Endothelial cell of umbilical vein (primary cell): ENCODE measurements at places on chromosomes 4 and X. TPM values are rescaled to one million over a fixed set of nuclear protein-coding genes. Genes with fewer than 3 reads are reported as not detected.

GRCh38 chrX:30935985-30936384 lies 46.9 kb upstream of the TAB3 start:
- H3K27me3 ChIP-seq, result no peaks in the 10 kb centered on the region
- no peaks in the 10 kb centered on the region for H3K36me3 ChIP-seq
- DNase-seq, result peak; percentile 6
- no peak overlapping the region for H3K27ac ChIP-seq
- no peaks in the 10 kb centered on the region for H3K4me1 ChIP-seq
- no peak overlapping the region for H3K4me3 ChIP-seq

- H3K4me3 ChIP-seq, result no peak overlapping the region
- no peaks in the 10 kb centered on the region for H3K27me3 ChIP-seq
- no peaks in the 10 kb centered on the region for H3K36me3 ChIP-seq
- DNase-seq, result no peak
Measured at GRCh38 chrX:18537068-18537467, 111.7 kb downstream of the CDKL5 start.

GRCh38 chr4:103895876-103896465 lies 176.2 kb upstream of the TACR3 start:
- no peak overlapping the region for H3K27ac ChIP-seq
- no peaks in the 10 kb centered on the region for H3K36me3 ChIP-seq
- H3K4me3 ChIP-seq, result no peak overlapping the region
- H3K27me3 ChIP-seq, result no peaks in the 10 kb centered on the region
- no peaks in the 10 kb centered on the region for H3K4me1 ChIP-seq

DNA sequence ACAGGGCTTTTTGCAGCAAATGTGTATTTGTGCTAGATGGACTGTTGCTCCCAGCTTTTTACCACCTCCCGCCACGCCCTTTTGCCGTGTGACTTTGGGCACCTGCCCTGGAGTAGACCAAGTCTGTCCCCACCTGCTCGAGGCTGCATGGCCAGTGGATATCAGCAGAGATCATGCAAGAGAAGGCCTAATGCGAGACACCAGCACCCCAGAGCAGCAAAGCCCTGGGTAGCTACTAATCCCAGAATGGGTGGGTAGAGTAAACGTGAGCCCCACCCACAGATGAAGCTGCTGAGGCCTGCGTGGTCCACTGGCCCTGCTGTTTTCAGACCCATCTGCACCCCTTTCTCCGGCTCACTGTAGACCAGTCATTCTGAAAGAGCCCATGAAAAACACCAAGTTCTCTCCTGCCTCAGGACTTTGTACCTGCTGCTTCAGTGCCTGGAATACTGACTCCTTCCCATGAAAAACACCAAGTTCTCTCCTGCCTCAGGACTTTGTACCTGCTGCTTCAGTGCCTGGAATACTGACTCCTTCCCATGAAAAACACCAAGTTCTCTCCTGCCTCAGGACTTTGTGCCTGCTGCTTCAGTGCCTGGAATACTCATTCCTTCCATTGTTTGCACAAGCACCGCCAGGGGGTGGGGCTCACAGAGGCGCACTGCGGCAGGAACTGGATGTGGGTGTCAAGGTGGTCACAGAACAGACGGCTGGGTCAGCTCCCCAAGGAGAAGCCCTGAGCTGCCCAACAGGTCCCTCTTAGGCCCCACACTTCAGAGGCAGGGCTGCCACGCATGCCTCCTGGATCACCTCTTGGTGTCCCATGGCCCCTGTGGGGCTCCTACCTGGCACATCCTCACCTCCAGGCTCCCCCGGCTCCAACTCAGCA lies 5.1 kb upstream of the TNIP2 start:
- H3K4me3 ChIP-seq, result no peak overlapping the region
- no peak overlapping the region for H3K27ac ChIP-seq
- peaks cover 8% of the 10 kb centered on the region for H3K4me1 ChIP-seq
- peak; percentile 61 for DNase-seq
- no peaks in the 10 kb centered on the region for H3K36me3 ChIP-seq
- H3K27me3 ChIP-seq, result no peaks in the 10 kb centered on the region

GRCh38 chr4:155769090-155769489 lies 10.3 kb downstream of the GUCY1B1 start:
- H3K27ac ChIP-seq, result no peak overlapping the region
- H3K4me3 ChIP-seq, result no peak overlapping the region
- DNase-seq, result no peak
- H3K36me3 ChIP-seq, result no peaks in the 10 kb centered on the region
- no peaks in the 10 kb centered on the region for H3K27me3 ChIP-seq

DNA sequence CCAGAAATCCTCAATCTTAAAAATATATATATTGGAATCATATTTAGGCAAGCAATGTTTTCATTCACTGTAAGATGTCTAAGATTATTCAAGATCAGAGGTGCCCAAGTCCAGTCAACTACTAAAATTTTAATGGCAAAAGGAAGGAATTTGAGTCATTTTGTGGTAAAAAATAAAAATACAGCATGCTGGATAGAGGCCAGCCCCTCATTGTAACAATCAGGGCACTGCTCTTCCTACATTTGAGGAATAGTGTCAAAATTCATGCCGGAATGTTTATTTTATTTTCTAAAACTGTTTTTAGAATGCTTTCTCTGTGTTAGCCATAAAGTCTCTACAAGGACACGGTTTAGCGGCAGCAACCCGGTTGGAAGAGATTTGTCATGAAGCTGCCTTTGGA lies 49.9 kb upstream of the SRD5A3 start:
- peaks cover 20% of the 10 kb centered on the region for H3K4me1 ChIP-seq
- no peaks in the 10 kb centered on the region for H3K36me3 ChIP-seq
- no peak overlapping the region for H3K27ac ChIP-seq
- no peaks in the 10 kb centered on the region for H3K27me3 ChIP-seq

GRCh38 chrX:51459125-51459524 lies 37.3 kb downstream of the NUDT11 start:
- no peaks in the 10 kb centered on the region for H3K36me3 ChIP-seq
- no peaks in the 10 kb centered on the region for H3K4me1 ChIP-seq
- DNase-seq, result peak; percentile 1
- H3K4me3 ChIP-seq, result no peak overlapping the region

- no peaks in the 10 kb centered on the region for H3K4me1 ChIP-seq
- no peaks in the 10 kb centered on the region for H3K36me3 ChIP-seq
- peak; percentile 40 for DNase-seq
- H3K27ac ChIP-seq, result no peak overlapping the region
- no peak overlapping the region for H3K4me3 ChIP-seq
Measured at GRCh38 chrX:13463608-13464007, 105.8 kb upstream of the EGFL6 start.

GRCh38 chrX:50579955-50580354 lies 109.3 kb upstream of the DGKK start:
- H3K27me3 ChIP-seq, result no peaks in the 10 kb centered on the region
- H3K4me3 ChIP-seq, result no peak overlapping the region
- peak; percentile 49 for DNase-seq
- H3K36me3 ChIP-seq, result no peaks in the 10 kb centered on the region
- H3K27ac ChIP-seq, result no peak overlapping the region

GRCh38 chr4:40482985-40483647 lies 146.5 kb downstream of the RBM47 start:
- H3K4me3 ChIP-seq, result no peak overlapping the region
- DNase-seq, result no peak
- H3K27me3 ChIP-seq, result no peaks in the 10 kb centered on the region
- no peaks in the 10 kb centered on the region for H3K36me3 ChIP-seq
- no peaks in the 10 kb centered on the region for H3K4me1 ChIP-seq
- H3K27ac ChIP-seq, result no peak overlapping the region

- H3K27ac ChIP-seq, result no peak overlapping the region
- H3K36me3 ChIP-seq, result peaks cover 4% of the 10 kb centered on the region
- H3K4me3 ChIP-seq, result no peak overlapping the region
- no peak for DNase-seq
- no peaks in the 10 kb centered on the region for H3K27me3 ChIP-seq
Measured at GRCh38 chr4:24559889-24560288, 24.5 kb downstream of the DHX15 start.

GRCh38 chr4:113919611-113920010 lies 59.8 kb downstream of the ARSJ start:
- DNase-seq, result no peak
- no peaks in the 10 kb centered on the region for H3K36me3 ChIP-seq
- H3K4me1 ChIP-seq, result no peaks in the 10 kb centered on the region
- H3K27me3 ChIP-seq, result no peaks in the 10 kb centered on the region
- H3K4me3 ChIP-seq, result no peak overlapping the region

GRCh38 chrX:49308604-49309269 lies 5.3 kb downstream of the GAGE10 start:
- H3K36me3 ChIP-seq, result no peaks in the 10 kb centered on the region
- no peaks in the 10 kb centered on the region for H3K27me3 ChIP-seq

GPR34 gene
- polyA plus RNA-seq, result not detected in 2 replicates

CXCL5 gene
- 0.25 and 0.40 TPM in 2 replicates for polyA plus RNA-seq
